ENCODE measurements at places on chromosomes 4 and X. TPM values are rescaled to one million over a fixed set of nuclear protein-coding genes. Genes with fewer than 3 reads are reported as not detected.
A peak's percentile ranks its signal among the peaks of the same experiment; 100 is the strongest.

GRCh38 chrX:1153940-1154339 is 58.5 kb downstream of the CRLF2 start:
- no peak for DNase-seq
- no peak overlapping the region for H3K4me3 ChIP-seq
- no peaks in the 10 kb centered on the region for H3K27me3 ChIP-seq
- no peak overlapping the region for H3K27ac ChIP-seq

DNA sequence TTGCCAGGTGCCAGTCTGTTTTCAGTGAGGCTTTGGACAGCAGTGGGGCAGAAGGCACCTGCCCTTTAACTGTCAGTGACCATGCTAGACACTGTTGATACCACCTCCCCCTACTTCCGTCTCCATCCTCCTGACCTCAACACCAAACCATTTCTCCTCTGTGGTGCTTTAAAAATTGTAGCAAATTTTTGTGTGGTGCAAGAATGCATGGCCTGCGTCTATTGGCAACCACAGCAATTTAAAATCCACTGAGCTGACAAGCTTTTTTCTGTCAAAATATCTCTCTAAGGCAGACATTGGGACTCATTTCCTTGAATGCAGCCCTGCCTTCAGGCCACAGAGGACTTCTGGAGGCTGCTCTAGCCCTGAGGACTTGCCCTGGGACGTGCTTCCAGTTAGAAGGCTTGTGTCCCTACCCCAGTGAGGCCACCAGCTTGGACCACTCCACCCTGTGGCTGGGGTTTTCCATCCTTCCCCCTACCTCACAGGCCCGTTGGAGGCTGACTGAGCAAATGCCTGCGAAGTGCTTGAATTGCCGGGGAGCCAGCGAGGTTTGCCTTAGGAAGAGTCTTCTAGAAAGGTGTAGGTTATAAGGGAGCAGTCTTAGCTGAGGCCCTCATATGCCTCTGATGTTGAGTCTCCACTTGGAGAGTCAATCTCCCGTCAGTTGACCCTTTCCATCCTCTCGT is 6.9 kb downstream of the PRRG3 start:
- no peaks in the 10 kb centered on the region for H3K27me3 ChIP-seq
- no peaks in the 10 kb centered on the region for H3K36me3 ChIP-seq
- no peak overlapping the region for H3K4me3 ChIP-seq
- no peak for DNase-seq
- H3K4me1 ChIP-seq, result no peaks in the 10 kb centered on the region

Gene DCUN1D4
- total RNA-seq, result 42.7 TPM

DNA sequence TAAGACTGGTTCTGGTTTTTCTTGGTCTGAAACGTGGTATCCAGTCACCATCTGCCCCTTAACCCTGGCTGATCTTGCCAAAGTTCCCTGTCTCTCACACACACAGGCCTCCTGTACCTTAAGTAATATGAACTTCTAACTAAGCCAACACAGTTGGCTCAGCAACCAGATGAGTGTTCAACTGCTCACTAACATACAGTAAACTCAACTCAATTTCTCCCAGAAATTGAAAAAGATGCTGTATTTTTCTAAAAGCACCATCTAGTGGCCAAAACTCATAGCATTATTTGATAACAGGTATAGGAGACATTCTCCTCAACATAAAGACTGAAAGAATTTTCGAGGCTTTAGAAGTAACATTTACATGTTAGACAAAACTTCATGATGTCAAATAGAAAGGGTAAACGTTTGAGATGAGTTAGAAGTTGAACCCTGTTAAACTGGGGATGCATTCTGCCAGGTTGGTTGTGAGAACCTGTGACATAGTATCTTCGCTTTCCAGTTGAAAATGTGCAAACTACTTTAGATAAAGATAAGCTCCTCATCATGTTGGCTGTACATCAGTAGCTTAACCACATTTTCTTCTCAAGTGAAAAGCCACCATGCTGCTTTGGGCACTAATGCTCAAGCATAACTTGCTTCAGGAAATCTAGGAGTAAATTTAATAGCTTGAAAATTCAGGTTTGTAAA is 31.2 kb downstream of the CCNI start:
- no peak overlapping the region for H3K4me3 ChIP-seq
- H3K36me3 ChIP-seq, result peaks cover 39% of the 10 kb centered on the region
- no peak for DNase-seq
- no peak overlapping the region for H3K27ac ChIP-seq
- H3K27me3 ChIP-seq, result no peaks in the 10 kb centered on the region

DNA sequence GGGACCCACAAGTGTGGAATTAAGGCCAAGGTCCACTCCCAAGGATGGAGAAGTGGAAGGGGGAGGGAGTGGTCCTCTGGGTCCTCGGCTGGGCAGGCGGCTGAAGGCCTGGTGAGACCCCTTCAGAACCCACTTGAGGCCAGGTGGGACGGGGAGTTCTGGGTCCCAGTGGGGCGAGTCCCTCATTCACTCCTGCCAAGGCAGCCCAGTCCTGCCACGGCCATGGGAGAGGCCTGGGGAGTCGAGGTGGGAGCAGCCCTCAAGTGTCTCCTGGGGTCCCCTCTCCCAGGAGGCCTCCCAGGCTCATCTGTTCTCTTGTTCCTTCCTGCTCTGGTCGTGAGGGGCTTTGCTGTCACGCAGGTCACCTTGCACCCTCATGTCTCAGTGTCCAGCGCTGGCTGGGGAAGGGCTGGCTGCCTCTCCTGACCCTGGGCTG is 6.1 kb upstream of the SH3BP2 start:
- no peak for DNase-seq
- no peaks in the 10 kb centered on the region for H3K36me3 ChIP-seq
- peaks cover 23% of the 10 kb centered on the region for H3K4me1 ChIP-seq
- H3K27ac ChIP-seq, result peak overlapping the region; percentile 17
- no peak overlapping the region for H3K4me3 ChIP-seq

GRCh38 chrX:101668143-101668542 is 8.5 kb upstream of the ARMCX2 start:
- DNase-seq, result no peak
- H3K4me1 ChIP-seq, result no peaks in the 10 kb centered on the region
- no peaks in the 10 kb centered on the region for H3K36me3 ChIP-seq

DNA sequence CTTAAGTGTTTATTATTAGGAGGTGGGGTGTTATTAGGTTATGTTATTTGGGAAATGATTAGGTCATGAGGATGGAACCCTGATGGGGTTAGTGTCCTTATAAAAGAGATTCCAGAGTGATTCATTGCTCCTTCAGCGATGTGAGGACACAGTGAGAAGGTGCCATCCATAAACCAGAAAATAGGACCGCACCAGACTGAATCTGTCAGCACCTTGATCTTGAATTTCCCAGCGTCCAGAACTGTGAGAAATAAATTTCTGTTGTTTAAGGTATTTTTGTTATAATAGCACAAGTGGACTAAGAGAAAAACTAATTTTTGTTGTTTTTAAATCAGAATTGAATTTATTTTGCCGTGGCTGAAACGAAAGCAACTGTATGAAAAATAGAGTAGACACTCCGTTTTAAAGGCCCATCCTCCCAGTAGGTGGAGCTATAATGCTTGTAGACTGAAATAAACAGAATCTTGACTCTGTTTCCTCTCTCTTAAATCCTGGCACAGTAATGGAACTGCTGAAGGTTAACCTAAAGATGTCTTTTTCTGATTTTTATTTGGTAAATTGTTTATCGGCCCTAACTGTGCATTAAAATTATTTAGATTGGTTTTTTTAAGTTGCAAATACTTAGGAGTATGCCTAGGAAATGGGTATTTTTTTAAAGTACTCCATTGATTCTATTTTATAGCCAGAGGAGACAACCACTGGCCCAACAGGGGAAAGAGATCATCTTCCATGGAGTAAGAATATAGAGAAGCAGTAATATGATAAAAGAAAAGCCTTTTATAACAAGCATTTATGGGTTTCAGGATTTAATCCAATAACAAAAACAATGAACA is 133.2 kb upstream of the ADAMTS3 start:
- no peak for DNase-seq
- H3K27me3 ChIP-seq, result no peaks in the 10 kb centered on the region
- no peaks in the 10 kb centered on the region for H3K36me3 ChIP-seq
- H3K27ac ChIP-seq, result no peak overlapping the region

- H3K36me3 ChIP-seq, result no peaks in the 10 kb centered on the region
- H3K27me3 ChIP-seq, result no peaks in the 10 kb centered on the region
- no peaks in the 10 kb centered on the region for H3K4me1 ChIP-seq
- H3K27ac ChIP-seq, result no peak overlapping the region
- no peak overlapping the region for H3K4me3 ChIP-seq
- DNase-seq, result no peak
Measured at GRCh38 chr4:1019729-1020470, 8.5 kb downstream of the FGFRL1 start.

DNA sequence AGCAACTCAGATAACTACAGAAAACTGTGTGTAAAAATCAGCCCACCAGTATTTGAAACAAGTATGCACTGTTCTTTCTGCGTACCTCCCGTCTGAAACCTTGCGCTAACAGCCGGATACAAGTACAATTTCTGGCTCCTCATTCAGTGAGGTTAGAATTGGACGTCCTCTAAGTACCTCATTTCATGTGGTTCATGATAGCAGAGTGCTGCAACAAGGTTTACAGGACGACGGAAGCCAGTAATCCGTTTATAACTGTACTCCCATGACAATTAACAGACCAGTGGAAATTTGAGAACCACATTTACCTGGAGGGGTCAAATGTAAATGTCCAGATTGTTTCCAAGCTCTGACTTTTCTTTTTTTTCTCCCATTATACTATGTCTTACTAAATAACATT is 52.9 kb upstream of the TENM3 start:
- no peaks in the 10 kb centered on the region for H3K4me1 ChIP-seq
- no peaks in the 10 kb centered on the region for H3K36me3 ChIP-seq
- no peak overlapping the region for H3K4me3 ChIP-seq
- H3K27ac ChIP-seq, result no peak overlapping the region
- H3K27me3 ChIP-seq, result no peaks in the 10 kb centered on the region

Gene SSX2B
- not detected for total RNA-seq

Gene FHDC1
- total RNA-seq, result 25.7 TPM

Gene BRS3
- not detected for total RNA-seq

DNA sequence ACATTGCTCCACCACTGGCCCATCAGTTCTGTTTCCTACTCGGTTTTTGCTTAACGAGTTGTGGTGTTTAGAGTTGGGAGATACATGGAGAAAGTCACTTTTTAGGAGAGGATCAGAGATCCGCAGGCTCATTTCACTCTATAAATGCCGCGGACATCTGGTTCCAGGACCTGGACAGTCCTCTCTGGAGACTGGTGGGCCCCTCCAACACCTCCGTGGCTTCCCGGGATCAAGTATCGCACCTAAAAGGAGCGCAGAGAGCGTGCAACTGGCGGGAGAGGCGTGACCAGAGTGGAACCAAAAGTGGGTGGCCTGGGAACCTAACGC is 9.9 kb upstream of the CLTRN start:
- H3K4me1 ChIP-seq, result no peaks in the 10 kb centered on the region
- H3K27me3 ChIP-seq, result no peaks in the 10 kb centered on the region
- no peak for DNase-seq
- no peaks in the 10 kb centered on the region for H3K36me3 ChIP-seq

DNA sequence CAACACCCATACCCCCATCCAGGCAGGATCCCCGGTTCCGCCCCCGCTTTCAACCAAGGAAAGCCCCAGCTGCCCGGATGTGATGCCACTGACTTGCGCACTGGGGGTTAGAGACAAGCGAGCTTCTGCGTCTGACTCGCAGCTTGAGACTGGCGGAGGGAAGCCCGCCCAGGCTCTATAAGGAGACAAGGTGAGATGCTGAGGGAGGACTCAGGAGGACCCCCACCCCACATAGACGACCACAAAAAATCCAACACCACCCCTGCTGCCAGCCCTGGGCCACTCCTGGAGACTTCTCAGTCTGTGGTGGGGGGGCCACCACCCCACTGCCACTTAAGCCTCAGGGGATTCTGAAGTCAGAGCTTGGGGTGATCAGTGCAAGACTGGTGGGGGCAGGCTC is at the start of gene MAGEA4:
Gene MAGEA4 (plus strand): TSS at position 110 of the 400 bp plus-strand sequence. CDS start 10,776 bp downstream, outside the sequence.
- no peak within 1 kb of the TSS for H3K27ac ChIP-seq
- no peaks in the 10 kb centered on the region for H3K27me3 ChIP-seq
- no peak for DNase-seq
- H3K36me3 ChIP-seq, result no peaks in the 10 kb centered on the region

DNA sequence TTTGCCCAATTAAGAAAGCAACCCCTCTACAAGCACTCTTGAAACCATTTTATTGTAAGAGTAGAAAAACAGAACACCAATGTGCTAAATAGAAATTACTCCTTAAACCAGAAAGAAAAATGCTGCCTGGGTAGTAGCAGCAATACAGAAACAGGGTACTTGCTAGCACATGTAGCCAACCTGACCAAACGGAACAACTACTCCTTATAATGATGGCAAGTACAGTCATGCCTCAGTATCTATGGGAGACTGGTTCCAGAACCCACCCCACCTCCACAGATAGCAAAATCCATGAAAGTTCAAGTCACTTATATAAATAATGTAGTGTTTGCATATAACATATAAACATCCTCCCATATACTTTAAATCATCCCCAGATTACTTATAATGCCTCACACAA is 168.8 kb downstream of the ATRX start:
- no peak overlapping the region for H3K4me3 ChIP-seq
- no peak overlapping the region for H3K27ac ChIP-seq
- H3K36me3 ChIP-seq, result peaks cover 11% of the 10 kb centered on the region
- no peak for DNase-seq
- no peaks in the 10 kb centered on the region for H3K4me1 ChIP-seq
- no peaks in the 10 kb centered on the region for H3K27me3 ChIP-seq

GRCh38 chr4:46450556-46450955 is 60.6 kb upstream of the GABRA2 start:
- no peaks in the 10 kb centered on the region for H3K4me1 ChIP-seq
- no peaks in the 10 kb centered on the region for H3K36me3 ChIP-seq
- H3K27ac ChIP-seq, result no peak overlapping the region
- H3K27me3 ChIP-seq, result no peaks in the 10 kb centered on the region
- DNase-seq, result no peak
